ENCODE measurements at places on chromosomes 11 and 22. TPM values are rescaled to one million over a fixed set of nuclear protein-coding genes. Genes with fewer than 3 reads are reported as not detected.

- no peak for DNase-seq
Measured at GRCh38 chr22:27756212-27756660, 45.3 kb downstream of the MN1 start.

DNA sequence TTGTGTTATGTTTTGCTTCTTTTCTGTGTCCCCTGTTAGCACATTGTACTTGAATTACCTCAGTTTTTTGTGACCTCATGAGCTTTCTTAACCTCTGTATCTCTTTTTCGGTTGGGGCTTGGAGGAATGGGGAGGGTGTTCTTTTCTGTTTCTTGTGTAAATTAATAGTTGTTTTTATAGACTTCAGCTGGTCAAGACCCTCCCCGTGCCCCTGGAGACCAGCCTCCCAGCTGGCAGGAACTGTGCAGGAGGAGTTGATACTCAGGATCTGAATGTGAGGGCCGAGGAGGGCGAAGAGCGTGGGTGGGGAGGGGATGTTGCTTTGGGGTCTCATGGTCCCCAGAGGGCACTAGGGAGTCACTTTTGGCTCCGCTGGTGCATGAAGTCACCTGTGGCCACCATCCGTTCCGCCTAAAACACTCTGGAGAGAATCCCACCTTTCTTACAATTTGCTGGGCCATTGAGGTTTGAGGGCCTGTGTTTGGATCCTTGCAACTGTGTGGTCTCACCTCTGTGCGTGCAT is 44.3 kb upstream of the NNMT start:
- DNase-seq = no peak

GRCh38 chr11:66084821-66085475 is 14.9 kb downstream of the PACS1 start:
- DNase-seq = no peak

- no peak for DNase-seq
Measured at GRCh38 chr11:43908683-43909082, 28.1 kb downstream of the ALKBH3 start.

Gene LRRC75B
- 0.70 TPM for total RNA-seq

Gene MYOD1
- not detected for total RNA-seq
